Stimulated activated CD4-positive, alpha-beta T cell treated with anti-CD3 and anti-CD28 coated beads, Interleukin-4, amount 100 ng/mL, for 48 hours (primary cell): ENCODE measurements at places on chromosomes 1 and 21.

DNA sequence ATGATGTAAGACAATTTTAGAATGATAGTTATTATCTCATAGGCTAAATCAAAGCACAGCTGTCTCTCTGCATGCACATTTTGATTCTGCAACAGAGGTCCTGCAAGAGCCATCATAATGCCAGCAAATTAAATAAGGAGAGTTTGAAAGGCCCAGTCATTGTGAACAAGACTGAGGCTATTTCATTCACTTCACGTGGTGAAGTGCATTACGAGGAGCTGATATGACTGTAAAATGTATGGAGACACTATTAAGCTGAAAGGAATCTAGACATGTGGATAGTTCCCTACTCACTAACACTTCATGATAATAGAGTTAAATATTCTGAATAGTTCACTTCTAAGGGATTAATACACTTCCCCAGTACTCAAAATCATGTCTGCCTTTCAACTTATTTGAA, 299.0 kb downstream of the SMYD3 start:
- no peak for DNase-seq

DNA sequence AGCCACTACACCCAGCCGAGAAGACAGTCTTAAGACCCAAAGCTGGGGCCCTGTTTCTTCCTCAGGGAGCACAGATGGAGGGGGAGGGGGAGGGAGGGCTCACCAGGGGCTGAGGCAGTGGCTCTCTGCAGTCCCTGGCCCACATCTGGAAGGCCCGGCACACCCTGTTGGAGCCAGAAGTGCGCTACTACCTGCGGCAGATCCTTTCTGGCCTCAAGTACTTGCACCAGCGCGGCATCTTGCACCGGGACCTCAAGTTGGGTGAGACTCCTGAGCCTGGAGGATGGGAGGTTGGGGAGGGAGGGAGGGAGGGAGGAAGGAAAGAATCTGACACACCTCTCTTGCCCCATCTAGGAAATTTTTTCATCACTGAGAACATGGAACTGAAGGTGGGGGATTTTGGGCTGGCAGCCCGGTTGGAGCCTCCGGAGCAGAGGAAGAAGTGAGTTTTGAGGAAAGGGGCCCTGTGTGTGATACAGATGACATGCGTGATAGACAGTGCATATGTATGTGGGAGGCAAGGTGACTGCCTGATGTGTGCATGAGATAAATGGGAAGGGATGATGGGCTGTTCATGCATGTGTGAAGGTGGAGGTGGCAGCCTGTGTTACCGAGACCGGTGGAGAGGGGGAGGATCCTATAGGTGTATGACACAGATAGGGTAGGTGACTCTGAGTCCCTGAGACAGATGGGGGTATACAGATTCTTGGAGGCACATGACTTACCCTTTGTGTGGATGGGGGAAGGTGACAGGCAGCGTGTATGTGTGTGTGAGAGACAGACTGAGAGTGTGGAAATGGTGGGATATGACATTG, 1.5 kb downstream of the PLK3 start:
- DNase-seq, result no peak

DNA sequence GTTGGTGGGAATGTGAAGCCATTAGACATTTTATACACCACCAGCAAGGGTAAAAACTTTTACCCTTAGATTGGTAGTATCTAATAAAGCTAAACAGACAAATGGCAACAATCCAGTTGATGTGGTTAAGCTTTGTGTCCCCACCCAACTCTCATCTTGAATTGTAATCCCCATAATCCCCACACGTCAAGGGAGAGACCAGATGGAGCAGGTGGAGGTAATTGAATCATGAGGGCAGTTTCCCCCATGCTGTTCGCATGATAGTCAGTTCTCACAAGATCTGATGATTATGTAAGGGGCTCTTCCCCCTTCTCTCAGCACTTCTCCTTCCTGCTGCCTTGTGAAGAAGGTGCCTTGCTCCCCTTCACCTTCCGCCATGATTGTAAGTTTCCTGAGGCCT, 602.3 kb downstream of the NUF2 start:
- DNase-seq, result no peak

GRCh38 chr1:111733183-111733991, 5.8 kb downstream of the INKA2 start:
- no peak for DNase-seq

- peak; percentile 60 for DNase-seq
These were observed 13.3 kb downstream of the POLR3GL start for GRCh38 chr1:145977486-145978470.

DNA sequence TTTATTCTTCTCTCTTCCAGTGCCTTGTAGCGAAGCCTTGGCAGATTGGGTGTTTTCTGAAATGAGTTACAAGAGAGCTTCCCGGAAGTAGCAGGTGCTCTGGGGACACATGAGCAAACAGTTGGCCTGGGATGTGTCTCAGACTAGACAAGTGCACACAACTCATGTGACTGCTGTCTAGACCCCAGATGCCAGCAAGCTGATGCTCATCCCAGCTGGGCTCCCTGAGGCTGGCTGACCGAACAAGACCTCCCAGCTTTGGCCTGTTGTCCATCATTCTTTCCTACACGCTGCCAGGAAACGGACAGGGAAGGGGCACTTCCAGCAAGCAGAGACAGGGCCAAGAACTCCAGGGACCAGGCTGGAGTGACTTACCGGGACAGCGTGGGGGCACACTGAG, 18.7 kb upstream of the CSF1 start:
- DNase-seq, result no peak

GRCh38 chr1:206898089-206898914, 1.1 kb downstream of the IL24 start:
- DNase-seq, result no peak

- DNase-seq, result no peak
These were observed 724.6 kb downstream of the USP25 start for GRCh38 chr21:16454399-16454798.

DNA sequence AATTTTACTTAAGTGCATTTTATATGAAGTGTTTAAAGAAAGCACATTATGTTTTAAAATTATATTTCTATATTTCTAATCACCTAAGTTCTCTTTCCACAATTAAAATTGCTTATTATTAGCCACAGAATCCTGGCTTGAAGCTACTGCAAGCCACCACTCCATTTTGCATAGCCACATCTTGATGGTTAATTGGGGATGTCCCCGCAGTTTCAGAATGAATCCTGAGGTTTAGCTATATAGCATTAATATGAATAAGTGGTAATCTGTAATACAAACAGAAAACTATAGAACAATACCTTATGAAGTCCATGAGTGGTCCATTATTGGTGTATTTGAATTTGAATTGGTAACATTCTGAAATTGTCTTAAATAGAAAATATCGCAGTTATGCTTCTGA, 11.6 kb upstream of the GOLPH3L start:
- DNase-seq, result peak; percentile 26

GRCh38 chr1:85313888-85314696, 37.7 kb upstream of the BCL10 start:
- DNase-seq, result no peak

- DNase-seq, result no peak
These were observed 96.6 kb downstream of the PTPN14 start for GRCh38 chr1:214454569-214455396.

DNA sequence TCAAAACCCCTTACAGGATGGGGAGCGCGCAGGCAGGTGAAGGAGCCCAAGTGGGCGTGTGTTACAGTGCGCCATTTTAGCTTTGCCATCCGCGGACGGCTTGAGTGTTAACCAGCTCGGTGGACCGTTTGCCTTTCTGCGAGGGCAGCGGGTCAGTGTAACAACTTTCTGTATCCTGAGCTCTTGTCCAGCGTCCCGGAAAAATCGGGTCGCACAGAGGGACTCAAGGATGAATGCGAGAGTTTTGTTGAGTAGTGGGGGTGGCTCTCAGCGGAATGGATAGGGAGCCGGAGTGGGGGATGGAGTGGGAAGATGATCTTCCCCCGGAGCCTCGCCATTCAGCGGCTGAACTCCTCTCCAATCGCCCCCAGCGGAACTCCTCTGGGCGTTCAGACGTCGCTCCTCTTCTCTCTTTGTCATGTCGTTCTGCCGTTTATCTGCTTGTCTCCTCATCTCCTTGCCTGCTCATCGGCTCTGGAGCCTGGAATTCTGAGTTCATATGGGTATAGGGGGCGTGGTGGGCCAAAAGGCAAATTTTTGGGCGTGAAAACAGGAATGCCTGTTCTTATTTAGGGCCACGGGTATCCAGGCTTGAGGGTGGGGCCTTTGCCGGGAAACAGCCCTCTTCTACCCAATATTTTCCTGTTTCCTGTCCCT, 295.4 kb downstream of the CTH start:
- no peak for DNase-seq

DNA sequence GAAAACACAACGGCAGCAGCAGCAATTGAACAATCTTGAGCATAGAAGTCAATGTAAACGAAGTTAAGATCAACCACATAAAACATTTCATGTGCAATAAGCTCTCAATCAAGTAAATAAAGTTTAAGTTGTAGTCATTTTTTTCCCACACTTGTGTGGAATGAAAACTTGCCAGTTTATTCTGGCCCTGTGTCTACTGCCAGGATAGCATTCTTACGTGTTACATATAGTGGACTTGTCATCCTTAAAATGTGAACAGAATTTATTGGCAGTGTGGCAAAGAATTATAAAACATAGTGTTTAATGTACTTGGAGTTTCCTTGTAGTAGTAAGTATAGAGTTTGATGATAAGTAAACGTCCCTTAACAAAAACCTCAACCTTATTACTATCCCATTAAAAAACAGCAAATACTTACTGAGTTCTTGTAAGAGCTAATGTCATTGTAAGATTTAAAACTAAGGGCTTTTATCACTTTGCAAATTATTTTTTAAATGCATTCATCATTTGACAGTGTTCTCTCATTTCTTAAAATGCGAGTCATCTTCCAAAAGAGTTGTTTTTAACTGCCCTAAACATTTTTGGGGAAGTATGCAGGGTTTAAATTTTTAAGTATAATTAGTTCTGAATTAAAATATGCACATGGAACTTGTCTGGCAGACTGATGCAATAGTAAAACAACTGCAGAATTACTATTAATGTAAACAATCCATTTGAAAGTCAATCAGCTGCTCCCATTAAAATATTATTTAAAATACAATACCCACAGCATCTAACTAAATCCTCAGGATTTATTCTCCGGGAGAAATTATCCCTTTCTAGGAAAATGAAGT, 7.9 kb downstream of the COX20 start:
- DNase-seq, result no peak

DNA sequence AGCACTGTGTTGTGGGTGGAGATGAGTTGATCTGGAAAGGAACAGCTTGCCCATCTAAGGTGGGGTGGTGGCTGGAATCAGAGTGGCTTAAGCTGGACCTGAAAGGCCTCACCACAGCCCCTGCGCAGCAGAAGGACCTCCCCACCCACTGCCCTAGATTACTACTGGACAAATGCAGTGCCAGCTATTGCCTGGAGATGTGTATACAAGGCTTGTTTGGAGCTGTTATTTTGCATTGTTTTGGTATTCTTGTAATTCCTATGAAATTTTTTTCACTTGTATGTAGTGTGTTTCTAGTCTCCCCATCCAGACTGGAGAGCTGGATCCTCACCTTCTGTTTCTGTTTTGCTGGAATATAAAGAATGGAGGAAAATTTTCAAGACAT, 1.3 kb upstream of the SLC30A1 start:
- no peak for DNase-seq

GRCh38 chr1:10106756-10107475, 74.2 kb downstream of the UBE4B start:
- DNase-seq, result no peak

DNA sequence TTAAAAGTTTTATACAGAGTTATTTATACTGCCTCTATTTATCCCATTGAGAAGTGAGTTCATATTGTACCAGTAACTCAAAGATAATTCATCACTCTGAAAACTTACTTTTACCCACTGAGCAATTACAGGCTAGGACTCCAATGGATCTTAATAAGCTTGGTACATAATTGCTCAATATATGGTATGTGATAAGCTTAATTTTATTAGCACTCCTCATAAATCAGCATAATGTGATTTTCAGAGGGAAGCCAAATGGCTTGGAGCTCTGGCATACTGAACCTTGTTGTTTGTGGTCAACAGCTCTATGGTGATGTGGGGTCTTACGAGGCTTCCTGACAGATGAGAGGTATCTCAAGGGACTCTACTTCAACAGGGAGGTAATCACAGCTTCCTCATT, 26.3 kb downstream of the ADAM30 start:
- no peak for DNase-seq

GRCh38 chr1:115939455-115939854, 36.9 kb upstream of the SLC22A15 start:
- DNase-seq, result no peak

DNA sequence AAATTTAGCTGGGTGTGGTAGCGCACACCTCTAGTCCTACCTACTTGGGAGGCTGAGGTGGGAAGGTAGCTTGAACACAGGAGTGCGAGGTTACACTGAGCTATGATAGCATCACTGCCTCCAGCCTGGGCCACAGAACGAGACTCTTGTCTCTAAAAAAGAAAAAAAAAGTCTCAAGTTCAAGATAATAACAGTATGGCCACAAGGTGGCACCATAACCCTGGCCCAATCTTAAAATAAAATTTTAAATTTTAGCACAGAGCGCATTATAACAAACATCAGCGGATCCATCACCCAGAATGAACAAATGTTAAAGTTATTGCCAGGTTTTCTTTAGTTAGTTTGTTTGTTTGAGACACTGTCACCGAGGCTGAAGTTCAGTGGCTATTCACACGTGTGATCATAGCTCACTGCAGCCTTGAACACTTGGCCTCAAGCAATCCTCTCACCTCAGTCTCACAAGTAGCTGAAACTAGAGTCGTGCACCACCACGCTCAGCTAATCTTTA, 2.9 kb upstream of the HTR6 start:
- DNase-seq, result no peak
